ENCODE measurements at places on chromosomes 7 and 10.

- peak; percentile 3 for DNase-seq
Measured at GRCh38 chr10:90592638-90593302, 265.1 kb downstream of the HTR7 start.

DNA sequence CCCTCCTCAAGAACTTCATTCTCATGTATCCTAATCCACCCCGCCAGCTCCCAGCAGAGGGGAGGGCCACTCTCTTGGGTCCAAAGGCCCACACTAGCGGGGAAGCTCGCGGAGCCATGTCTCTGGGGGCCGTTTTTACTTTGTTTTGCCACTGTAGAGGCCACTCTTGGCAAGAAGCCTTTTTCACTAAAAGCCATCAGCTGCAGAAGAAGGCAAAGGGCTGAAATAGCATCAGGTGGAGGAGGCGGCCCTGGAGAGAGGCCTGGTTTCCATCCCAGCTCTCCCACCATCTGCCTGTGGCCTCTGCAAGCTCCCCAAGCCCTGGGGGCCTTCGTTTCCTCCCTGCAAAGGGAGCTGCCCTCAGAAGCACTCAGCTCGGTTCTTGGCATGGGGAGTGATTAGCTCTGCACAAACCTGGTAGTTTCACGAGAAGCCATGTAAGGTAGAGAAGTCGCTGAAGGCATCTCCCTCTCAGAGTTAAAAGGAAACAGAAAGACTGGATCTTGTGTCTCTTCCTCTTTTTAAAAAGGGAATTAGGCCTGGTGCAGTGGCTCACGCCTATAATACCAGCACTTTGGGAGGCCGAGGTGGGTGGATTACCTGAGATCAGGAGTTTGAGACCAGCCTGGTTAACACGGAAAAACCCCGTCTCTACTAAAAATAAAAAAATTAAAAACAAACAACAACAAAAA is 70.3 kb downstream of the PARP12 start:
- DNase-seq, result no peak

GRCh38 chr7:101100858-101101847 is 15.9 kb downstream of the TRIM56 start:
- DNase-seq, result no peak

DNA sequence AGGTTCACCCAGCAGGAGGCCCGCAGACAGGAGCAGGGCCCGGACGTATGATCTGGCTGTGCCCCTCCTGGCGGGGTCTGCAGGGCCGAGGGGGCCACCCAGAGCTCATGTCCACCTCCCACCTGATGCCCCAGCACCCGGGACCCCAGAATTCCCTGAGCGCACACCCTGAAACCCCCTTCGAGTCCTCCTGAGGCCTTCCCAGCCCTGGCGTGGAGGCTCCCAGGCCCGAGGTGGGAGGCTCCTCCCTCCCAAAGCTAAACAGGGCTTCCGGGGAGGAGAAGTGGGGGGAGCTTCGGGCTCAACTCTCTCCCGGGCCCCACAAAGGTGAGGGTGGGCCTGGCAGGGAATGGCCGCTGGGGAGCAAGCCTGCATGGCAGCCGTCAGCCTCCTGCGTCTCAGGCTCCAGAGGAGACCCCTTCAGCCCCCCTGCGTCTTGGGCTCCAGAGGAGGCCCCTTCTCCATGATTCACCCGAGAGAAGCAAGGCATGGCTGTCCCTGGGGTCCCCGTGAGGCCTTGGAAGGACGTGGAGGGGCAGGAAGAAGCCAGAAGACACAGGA is 30.2 kb downstream of the MICALL2 start:
- DNase-seq, result no peak

GRCh38 chr7:77827999-77828398 is 29.4 kb downstream of the PHTF2 start:
- DNase-seq, result no peak

- DNase-seq, result no peak
Measured at GRCh38 chr7:134083766-134084487, 43.2 kb upstream of the LRGUK start.

GRCh38 chr7:154953006-154953684 is 49.8 kb downstream of the PAXIP1 start:
- DNase-seq, result peak; percentile 65

DNA sequence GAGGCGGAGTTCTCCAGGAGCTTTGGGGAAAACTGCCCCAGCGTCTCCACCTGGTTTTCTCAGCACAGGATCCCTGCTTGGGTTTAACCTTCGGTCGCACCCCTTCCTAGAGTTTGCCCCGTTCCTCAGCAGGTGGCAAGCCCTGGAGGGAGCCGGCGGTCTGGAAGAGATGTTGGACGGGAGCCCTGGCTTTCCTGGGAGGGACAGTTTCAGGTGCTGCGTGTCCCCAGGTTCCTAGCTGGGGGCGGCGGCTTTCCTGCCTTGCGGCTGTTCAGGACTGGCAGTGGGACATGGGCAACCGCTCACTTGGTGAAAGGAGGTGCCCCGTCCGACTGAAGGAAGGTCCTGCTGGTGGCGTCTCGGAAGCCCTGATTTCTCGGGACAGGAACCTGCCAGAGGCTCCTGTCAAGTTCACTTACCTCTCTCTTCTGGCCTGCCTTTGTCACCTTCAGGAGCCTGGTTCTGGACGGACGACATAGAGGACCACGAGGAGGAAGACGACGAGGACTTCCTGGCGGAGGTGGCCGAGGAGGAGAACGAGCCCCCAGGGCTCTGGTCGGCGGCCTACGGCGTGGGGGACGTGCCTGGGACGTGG is 14.8 kb downstream of the ZNF316 start:
- no peak for DNase-seq

GRCh38 chr7:3682028-3682710 is 381.1 kb downstream of the SDK1 start:
- DNase-seq, result no peak

DNA sequence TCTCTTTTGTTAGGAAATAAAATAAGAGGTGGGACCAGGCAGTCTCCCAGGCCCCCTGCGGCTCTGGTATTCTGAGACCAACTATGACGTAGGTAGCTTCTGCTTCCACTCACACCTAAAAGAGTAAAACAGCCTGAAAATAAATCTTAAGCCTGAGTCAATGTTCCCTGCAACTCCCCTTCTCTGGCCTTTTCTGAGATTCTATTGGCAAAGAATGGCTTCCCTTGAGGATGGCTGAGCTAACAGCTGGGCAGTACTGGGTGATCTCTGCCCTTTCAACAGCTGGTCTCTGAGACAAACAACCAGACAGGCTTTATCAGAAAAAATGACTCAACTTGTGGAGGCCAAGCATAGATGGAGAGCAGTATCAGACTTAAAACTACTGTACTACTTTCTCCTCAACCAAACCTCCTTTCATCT is 58.7 kb downstream of the CREB3L2 start:
- DNase-seq, result no peak

DNA sequence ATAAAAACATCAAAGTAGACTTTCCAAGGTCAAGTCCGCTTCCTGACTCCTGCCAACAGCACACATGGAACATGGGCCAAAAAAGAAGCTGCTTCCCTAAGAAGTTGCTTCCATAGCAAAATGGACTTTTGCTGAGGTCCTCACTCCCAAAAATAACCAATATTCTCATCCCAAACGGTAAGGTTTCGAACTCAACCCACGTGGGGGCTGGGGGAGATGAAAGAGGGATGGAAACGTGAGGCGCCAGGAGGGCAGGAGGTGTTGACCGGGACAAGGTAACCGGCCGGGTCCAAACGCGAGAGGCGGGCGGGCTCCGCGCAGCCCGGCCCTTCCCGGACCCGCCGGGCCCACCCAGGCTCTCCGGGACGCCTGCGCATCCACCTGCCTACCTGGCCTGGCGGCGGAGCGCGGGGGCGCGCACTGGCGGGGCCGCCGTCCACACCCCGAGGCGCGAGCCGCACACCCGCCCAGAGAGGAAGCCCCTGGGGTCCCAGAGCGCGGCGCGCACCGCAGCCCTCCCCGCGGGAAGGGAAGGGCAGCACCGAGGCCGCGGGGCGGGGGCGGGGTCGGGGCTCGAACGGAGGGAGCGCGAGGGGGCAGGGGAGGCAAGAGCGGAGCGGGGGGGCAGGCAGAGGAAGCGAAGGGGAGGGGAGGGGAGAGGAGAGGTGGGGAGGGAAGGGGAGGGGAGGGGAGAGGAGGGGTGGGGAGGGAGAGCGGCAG is 742 bp downstream of the LMBR1 start:
- DNase-seq, result peak; percentile 68

DNA sequence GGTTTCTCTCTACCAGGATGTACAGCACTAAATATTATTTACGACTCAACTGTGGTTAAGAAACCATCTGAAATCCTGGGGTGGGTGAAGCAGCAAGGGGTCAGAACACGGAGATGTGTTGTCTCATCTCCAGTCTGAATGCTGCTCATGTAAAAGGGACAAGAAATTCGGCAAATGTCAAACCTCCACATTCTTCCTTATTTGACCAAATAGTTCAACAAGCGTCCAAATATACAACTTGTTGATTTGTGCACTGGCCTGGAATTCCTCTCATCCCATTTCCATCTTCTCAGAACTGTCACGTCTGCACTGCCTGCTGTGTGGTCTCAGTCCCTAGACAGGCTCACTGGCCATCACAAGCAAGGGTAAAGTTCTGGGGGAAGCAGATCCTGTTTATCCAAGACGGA is 520.0 kb downstream of the PARD3 start:
- DNase-seq, result no peak

DNA sequence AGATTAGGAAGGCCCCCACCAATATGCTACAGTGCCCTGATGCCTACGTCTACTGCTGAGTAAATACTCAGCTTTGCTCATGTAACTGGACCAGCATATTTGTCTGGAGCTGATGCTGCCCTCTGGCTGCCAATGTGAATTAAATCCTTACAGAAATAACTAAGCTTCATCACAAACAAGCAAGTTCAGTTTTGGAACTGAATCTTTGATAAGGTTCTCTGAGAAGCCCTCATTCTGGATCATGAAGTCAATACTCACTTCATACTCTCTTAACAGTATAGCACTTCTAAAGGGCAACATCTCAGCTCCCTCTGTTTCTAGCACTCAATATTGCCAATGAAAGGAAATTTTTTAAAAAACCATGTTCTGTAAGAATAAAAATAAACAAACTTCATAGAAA is 246.7 kb downstream of the ETV1 start:
- no peak for DNase-seq

DNA sequence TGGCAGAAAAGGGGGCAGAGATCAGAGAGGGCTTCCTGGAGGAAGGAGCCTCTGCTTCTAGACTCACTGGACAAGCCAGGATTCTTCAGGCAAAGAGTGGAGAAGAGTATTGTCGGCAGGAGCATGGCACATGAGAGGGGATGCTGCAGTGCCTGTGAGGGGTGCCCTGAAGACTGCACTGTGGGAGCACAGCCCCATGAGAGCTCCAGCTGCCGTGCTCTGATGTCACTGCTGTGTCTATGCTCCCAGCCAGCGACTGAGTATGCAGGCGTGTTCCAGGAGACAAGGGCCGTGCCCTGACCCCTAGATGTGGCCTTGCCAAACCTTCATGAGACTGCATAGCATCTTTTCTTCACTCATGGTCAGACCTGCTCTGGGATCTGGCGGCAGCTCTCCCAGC is 339.1 kb downstream of the RPS24 start:
- DNase-seq, result no peak

DNA sequence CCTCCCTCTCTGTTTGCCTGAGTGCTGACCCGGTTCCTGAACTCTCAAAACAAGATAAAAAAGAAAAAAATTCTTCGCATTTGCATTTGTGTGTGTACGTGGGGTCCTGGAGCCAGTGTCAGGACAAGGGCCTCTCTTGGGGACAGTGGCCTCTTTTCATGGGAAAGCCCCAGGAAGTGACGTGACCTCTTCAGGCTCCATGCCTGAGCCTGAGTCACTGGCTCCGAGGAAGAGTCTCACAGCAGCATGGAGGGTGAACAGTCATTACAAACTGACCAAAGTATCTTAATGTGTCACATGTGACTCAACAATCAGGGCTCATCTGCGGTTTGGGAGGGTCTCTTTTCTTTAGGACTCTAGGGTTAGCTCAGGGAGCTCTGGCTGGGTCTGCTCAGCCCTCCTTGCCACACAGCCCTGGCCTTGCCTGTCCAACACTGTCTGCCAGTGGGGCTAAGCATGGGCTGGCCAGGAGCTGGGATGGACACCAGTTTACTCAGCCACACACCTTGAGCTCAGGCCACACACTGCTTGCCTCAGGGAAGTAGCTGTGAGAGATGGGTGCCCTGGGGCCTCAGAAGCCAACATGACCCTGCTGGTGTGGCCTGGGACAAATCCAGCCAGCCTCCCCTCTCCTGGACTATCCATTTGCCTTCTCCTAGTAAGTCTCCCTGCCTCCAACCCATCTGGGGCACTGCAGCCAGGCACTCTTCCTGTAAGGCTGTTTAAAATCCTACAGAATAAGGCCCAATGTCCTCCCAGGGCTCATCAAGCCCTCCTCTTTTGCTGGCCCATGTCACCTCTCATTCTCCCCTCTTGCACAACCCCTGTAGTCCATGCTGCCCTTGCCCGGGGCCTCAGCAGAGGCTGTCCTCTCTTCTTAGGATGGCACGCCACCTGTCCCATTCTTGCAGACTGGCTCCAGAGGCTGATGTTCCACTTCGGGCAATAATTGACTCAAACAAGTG is 10.5 kb downstream of the TMEM273 start:
- peak; percentile 87 for DNase-seq

GRCh38 chr10:24886290-24886680 is 66.1 kb downstream of the PRTFDC1 start:
- no peak for DNase-seq

GRCh38 chr7:112125250-112125649 is 80.9 kb downstream of the DOCK4 start:
- DNase-seq, result no peak

DNA sequence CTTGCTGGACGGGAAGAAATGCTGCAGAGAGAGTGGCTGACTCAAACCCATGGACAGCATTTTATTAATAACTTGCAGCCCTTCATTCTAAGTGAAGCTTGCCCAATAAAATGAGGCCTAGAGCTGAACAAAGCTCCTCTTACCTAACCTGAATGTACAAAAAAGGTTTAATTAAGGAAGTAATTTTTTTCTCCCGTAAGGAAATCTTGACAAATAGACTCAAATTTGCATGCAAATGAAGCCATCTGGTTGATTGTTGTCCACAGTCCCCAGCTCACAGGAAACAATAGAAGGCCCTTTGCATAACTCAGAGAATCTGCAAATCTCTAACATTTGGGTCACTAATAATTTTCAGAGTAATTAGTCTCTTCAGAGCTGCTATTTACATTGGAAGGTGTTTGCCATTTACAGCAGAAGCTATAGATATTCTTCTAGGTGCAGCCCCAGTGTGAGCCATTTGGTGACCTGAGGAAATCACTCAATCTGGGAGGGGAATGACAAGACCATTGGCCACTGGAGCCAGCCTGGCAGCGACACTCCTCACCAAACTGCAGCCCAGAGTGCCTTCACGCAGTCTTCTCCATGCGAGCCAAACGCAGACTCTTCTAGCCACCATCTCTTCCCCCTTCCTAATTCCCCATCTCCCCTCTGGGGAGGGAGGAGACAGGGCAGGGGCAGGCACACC is 483.0 kb upstream of the C7orf33 start:
- DNase-seq, result no peak

DNA sequence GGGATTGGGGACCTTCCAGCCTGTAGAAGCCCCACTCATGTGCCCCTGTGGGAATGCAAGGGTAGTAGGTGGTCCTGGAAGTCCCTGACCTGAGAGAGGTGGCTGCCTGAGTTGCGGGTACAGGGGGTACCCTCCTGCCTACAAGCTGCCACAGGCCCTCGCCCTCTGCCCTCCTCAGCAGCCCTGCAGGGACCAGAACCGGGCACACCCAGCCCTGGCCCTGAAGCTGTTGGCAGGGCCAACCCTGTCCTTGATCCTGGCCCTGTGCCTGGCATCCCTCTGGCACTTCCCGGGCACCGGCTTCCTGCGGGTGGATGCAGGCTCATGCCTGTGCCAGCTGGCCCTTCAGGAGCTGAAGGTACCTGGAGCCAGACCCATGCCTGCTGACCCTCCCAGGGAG is 54.9 kb upstream of the ELN start:
- DNase-seq, result no peak

- no peak for DNase-seq
Measured at GRCh38 chr10:117148284-117148683, 10.2 kb upstream of the VAX1 start.

Data from activated T-cell treated with anti-CD3 and anti-CD28 coated beads, Interleukin-2, amount 50 U/mL, for 72 hours (primary cell).